ENCODE measurements at places on chromosomes 7 and 10.

DNA sequence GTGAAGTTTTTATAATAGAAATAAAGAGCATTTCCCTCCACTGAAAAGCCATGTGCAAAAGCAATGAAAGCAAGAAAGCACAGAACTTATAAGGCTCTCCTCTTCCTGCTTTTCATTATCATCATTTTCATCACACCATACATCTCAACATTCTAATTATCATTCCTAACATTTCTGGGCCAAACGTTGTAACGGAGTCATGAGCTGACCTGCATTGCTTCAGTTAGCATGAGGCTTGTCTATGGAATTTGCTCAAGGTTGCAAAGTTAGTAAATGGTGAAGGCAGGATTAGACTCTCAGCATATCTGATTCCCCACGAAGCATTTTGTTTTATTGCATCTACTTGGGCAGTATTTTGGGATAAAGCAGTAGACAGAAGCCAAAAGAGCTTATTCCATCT, 11.4 kb downstream of the SCIN start:
- DNase-seq: no peak

- no peak for DNase-seq
These were observed 54.5 kb upstream of the FZD8 start for GRCh38 chr10:35696392-35697287.

GRCh38 chr7:43307522-43307921, 195.1 kb downstream of the HECW1 start:
- DNase-seq: no peak

DNA sequence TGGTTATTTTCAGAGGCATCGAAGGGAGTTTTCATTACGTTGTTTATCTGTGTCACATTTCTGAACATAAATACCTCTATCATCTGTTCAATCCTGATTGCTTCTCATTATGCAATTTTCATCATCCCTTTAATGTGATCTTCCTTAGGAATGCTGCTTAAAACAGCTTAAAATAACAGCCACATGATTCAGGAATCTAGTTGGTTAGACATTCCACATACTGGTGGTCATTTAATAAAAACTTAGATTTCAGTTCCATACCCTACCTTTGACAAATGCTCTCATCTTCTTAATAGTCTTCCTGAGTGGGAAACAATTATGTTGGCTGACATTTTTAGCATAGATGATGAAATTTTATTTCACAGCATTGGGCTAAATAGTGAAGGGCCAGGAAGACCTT, 191.3 kb upstream of the CDCA7L start:
- DNase-seq: no peak

DNA sequence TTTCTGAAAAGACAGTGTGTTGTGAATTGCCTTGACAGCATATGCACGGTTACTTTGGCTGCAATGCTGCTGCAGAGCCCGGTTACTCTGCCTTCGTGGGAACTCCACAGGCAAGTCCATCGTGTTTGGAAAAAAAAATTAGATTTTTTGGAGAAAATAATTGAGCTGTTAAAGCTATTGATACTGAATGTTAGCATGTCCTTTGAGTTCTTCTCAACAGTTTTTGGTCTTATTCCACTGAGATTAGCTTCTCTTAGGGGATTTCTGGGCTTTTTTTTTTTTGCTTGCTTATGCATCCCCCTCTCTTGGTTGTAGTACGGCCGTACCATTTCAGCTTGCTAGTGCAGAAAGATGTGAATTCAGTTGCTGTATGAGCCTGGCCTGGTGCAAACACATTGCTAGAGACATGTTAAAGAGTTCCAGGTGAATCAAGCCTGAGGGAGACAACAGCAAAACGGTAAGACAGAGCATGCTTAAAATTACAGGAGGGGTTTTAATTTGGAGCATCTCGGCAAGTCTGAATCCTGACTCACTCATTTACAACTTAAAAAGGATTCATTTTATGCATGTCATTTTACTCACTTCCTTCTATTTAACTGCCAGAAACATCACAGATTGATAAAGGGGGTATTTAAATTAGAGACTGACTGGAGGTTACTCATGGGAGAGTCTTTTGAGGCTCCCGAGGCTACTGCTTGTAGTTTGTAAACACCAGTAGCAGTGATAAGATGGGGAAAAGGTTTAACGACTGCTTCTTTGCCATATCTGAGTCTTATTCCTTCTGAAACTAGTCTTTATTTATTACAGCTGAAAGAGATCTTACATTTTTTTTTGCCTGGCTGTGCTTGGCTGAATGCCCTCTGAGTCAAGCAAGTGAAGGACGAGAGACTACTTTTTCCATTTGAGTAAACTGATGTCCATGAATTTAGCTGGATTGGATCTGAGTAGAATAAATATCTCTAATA, 113.7 kb downstream of the CDK14 start:
- DNase-seq: no peak

DNA sequence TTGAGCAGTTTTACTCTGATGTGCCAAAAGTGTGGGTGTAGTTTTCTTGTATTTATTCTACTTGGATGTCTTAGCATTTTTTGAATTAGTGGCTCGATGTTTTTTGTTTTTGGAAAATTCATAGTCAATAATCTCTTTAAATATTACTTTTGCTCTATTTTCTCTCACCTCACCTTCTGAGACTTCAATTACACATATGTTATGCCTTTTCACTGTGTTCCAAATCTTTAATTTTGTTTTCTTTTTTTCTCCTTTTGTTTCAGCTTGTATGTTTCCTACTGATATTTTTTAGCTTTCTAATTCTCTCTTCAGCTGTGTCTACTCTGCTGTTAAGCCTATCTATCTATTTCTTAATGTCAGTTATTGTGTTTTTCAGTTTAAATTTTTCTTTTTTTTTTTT, 69.5 kb downstream of the ZNF503 start:
- DNase-seq: no peak

- DNase-seq: no peak
These were observed 54.9 kb upstream of the IGFBP3 start for GRCh38 chr7:45975847-45976484.

GRCh38 chr10:96188421-96188820, 58.3 kb downstream of the ZNF518A start:
- DNase-seq: no peak

GRCh38 chr10:47028466-47028865, 117.2 kb downstream of the PTPN20 start:
- no peak for DNase-seq

DNA sequence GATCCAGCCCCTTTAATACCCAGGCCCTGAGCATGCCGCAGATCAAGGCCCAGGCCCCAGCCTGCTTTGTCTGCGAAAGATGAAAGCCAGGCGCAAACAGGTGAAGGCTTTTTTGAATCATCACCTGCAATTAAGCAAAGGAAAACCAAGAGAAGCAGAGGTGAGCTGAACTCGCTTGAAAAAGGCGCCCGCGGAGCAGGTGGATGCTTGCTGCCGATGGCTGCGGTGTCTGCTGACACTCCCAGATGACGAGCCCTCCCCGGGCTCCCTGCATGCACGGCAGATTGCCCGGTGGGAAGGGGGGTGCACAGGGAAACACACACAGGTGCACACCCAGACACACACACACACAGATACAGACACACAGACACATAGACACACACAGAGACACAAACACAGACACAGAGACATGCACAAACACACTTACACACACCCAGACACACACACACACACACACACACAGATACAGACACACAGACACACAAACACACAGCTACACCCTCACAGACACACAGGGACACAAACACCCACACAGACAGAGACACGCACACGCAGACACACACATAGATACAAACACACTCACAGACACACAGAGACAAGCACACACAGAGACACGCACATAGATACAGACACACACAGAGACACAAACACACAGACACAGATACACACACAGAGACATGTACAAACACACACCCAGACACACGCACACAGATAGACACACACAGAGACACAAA, 142.6 kb upstream of the RNF32 start:
- DNase-seq: no peak

GRCh38 chr7:21747806-21748205, 197.9 kb downstream of the CDCA7L start:
- DNase-seq: no peak

Measured in SK-N-DZ (cell line).